Activated CD4-positive, alpha-beta T cell treated with anti-CD3 and anti-CD28 coated beads, Interleukin-2, Interleukin-6, amounts not matched to agents 100 ng/mL and 50 ng/mL, durations not matched to agents 16 hours and 8 hours (primary cell): ENCODE measurements at places on chromosomes 7 and 10.

DNA sequence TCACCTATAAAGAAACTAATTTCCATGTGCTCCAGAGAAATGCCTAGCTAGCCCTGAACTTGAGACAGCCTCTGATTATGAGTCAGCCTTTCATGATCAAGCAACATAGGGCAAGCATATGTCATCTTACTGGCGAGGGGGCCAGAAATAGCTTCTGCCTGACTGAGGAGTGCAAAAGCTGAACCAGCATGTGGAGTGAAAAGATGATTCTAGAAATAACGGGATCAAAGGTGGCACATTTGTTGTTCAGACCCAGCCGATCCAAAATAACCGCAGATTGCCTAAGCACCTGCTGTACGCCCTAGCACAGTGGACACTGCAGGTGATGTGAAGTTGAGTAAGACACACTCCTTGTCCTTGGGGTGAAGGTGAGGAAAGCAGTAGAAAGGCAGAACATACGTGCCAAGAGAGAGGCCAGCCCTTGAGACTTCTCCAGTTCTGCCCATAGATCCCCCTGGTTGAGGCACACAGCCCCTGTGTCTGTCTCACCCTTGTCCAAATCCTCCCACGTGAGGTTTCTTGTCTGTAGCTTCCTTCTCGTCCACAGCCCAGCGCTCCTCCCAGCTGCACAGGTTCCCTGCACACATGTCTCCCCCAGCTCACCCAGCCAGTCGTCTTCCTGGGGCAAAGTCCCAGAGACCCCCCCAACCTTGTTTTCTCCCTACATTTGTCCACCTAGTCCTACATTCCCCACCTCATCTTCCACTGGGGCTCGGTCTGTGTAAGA, 2.8 kb upstream of the BCL7B start:
- peak; percentile 47 for DNase-seq

GRCh38 chr7:19117870-19118608, 603 bp upstream of the TWIST1 start:
- no peak for DNase-seq

GRCh38 chr10:132145002-132145401, 41.7 kb upstream of the DPYSL4 start:
- no peak for DNase-seq

GRCh38 chr10:17819836-17820235, 10.7 kb downstream of the MRC1 start:
- no peak for DNase-seq

DNA sequence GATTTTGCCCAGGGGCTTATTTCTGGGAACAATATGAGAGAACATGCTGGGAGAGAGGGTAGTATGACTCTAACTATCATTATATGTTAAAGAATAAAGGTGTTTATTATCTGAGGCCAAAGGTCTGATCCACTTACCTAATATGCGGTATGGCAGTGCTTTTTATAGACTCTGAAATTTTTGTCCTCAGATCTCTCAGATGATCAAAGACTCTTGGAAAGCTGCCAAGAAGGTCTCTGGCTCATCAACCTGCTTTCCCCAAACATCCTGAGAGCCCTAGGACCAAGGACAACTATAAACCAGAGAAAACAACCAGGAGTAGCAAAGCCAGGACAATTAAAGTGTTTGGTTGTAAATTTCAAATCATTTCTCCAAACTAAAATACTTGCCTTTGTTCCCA, 255.7 kb upstream of the LRRN3 start:
- no peak for DNase-seq
